ENCODE measurements at places on chromosomes 12 and 14. TPM values are rescaled to one million over a fixed set of nuclear protein-coding genes. Genes with fewer than 3 reads are reported as not detected.

PMCH gene
- not detected for total RNA-seq

GRCh38 chr12:68406134-68406576, 74.0 kb upstream of the MDM1 start:
- H3K27ac ChIP-seq, result no peak overlapping the region
- H3K27me3 ChIP-seq, result no peaks in the 10 kb centered on the region
- H3K36me3 ChIP-seq, result no peaks in the 10 kb centered on the region
- no peaks in the 10 kb centered on the region for H3K4me1 ChIP-seq
- H3K4me3 ChIP-seq, result no peak overlapping the region

NTN4 gene
- 1.7 TPM for total RNA-seq

DNA sequence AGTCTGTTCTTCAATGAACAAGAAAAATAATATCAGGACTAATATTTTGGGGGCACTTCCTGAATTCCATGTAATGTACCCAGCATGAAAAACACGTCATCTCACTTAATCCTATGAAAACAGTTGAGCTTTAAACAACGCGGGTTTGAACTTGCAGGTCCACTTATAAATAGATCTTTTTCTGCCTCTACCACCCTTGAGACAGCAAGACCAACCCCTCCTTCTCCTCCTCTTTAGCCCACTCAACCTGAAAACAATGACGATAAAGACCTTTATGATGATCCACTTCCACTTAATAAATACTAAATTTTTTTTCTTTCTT, 203.9 kb upstream of the KRR1 start:
- peak; percentile 41 for DNase-seq
- H3K27me3 ChIP-seq, result no peaks in the 10 kb centered on the region
- no peak overlapping the region for H3K27ac ChIP-seq
- peaks cover 26% of the 10 kb centered on the region for H3K4me1 ChIP-seq

GRCh38 chr12:104852896-104853295, 105.2 kb downstream of the SLC41A2 start:
- H3K4me3 ChIP-seq, result no peak overlapping the region
- no peaks in the 10 kb centered on the region for H3K36me3 ChIP-seq
- no peak overlapping the region for H3K27ac ChIP-seq
- no peaks in the 10 kb centered on the region for H3K27me3 ChIP-seq

CLECL1 gene
- total RNA-seq, result not detected
